ENCODE measurements at places on chromosomes 11 and 22.

GRCh38 chr11:5038341-5038740 is 8.0 kb upstream of the OR52J3 start:
- no peak for DNase-seq

DNA sequence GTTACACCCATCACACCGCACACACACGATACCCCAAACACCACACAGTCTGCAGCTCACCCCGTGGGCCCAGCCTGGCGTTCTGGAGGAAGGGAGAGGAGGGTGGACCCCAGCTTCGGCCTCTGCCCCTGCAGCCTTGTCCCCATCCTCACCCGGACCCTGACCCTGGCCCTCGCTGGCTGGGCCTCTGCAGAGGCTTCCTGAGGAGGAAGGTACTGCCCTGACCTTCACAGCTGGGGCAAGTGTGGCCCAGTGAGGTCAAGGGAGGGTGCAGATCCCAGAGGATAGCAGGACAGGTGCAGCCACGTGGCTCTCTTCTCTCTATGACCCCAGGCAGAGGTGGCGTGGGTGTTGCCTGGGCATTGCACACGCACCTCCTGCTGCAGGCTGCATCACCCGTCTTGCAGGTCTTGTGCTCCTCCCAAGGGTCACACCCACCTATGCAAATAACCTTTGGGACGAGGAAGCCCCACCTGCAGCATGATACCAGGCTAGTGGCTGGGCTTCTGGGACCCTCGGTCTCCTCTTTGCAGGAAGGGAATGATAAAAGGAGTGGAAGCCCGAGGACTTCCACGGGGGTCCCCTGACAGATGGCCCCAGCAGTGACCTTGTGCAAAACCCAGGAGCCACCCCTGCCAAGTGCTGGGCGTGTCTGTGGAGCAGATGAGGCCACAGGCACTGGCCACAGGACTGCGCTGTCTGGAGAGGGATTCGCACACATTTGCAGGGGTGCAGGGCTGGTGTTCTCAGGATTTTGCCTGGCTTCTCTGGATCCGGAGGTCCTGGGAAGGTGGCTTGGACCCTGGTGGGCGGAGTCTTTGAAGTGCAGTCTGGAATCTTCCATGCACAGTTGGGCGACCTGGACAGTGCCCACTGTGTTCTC is 1241.5 kb downstream of the BRD1 start:
- no peak for DNase-seq

- no peak for DNase-seq
Observed at GRCh38 chr11:68012843-68013610, 2.9 kb downstream of the ALDH3B1 start.

- DNase-seq, result no peak
Observed at GRCh38 chr11:131624531-131624930, 254.1 kb downstream of the NTM start.

GRCh38 chr11:5203366-5203765 is 2.9 kb upstream of the OR51V1 start:
- no peak for DNase-seq

GRCh38 chr11:116738975-116739374 is 33.8 kb downstream of the BUD13 start:
- no peak for DNase-seq

GRCh38 chr11:111429066-111429506 is 50.0 kb upstream of the POU2AF1 start:
- peak; percentile 38 for DNase-seq

GRCh38 chr22:27474711-27475547 is 326.6 kb downstream of the MN1 start:
- DNase-seq, result peak; percentile 8

GRCh38 chr11:45094958-45095690 is 51.3 kb upstream of the PRDM11 start:
- no peak for DNase-seq

DNA sequence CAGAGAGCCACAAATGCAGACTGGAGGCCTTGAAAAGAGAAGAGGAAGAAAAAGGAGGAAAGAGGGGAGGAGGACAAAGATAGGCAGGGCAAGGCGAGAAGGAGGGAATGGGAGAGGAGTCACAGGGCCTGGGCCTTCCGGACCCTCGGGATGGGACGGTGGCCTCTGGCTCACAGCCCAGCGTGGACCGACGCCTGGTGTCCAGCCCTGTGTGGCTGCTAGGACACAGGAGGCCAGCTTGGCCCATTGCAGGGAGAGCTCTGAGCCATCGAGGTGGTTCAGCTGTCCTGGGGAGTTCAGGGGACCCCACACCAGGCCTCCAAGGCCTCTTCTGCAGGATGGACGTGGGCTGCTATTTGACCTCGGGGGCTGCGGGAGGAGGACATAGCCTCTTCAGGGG is 9.4 kb downstream of the MYO7A start:
- no peak for DNase-seq

DNA sequence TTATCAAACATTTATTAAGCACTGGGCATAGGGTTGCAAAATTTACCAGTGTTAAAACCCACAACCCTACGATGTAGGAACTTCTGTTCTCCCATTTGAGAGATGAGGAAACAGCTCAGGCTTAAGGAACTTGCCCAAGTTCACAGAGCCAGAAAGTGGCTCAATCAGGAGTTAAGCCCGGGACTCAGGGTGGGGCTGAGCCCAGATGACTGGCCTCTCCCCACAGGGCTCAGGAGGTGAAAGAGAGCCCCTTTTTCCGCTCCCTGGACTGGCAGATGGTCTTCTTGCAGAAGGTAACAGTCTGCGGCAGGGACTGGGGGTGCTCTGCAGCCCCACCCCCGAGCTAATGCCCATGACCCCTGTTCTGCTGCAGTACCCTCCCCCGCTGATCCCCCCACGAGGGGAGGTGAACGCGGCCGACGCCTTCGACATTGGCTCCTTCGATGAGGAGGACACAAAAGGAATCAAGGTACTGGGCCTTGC is 5.6 kb upstream of the ANKRD13D start:
- no peak for DNase-seq

- DNase-seq, result no peak
Observed at GRCh38 chr11:85955531-85955930, 100.3 kb downstream of the CCDC83 start.

- DNase-seq, result no peak
Observed at GRCh38 chr22:43481568-43482317, 69.9 kb downstream of the MPPED1 start.

DNA sequence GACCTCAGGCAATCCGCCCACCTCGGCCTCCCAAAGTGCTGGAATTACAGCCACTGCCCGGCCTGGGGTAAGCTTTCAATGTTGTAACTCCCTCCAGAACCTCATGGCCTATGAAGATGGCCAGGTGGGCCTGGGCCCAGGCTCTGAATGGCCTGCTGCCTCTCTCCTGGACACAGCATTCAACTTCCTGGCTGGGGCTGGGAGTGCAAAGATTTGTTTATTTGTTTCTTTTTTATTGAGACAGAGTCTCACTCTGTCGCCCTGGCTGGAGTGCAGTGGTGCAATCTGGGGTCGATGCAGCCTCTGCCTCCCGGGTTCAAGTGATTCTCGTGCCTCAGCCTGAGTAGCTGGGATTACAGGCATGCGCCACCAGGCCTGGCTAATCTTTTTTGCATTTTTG is 513 bp upstream of the TSGA10IP start:
- DNase-seq, result no peak

DNA sequence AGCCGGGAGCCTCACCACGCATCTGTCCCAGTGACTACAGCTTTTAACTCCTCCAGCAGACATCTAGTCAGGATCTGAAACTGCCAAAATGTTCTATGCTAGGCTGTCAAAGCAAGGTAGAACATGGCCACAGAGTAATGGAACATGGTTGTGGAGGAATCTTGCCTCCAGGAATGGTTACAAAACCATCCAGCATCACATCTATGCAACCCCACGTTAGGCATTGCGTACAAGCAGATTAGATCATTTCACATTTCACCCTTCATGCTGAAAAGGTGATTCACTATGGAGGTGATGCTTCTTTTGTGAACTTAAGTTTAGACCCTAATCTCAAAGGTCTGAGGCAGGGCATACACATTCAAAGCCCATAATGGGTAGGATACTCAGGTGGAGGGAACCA is 103.0 kb downstream of the PARVA start:
- DNase-seq, result no peak
